Kasumi-1 (cell line): ENCODE measurements at places on chromosomes 13 and 19.

DNA sequence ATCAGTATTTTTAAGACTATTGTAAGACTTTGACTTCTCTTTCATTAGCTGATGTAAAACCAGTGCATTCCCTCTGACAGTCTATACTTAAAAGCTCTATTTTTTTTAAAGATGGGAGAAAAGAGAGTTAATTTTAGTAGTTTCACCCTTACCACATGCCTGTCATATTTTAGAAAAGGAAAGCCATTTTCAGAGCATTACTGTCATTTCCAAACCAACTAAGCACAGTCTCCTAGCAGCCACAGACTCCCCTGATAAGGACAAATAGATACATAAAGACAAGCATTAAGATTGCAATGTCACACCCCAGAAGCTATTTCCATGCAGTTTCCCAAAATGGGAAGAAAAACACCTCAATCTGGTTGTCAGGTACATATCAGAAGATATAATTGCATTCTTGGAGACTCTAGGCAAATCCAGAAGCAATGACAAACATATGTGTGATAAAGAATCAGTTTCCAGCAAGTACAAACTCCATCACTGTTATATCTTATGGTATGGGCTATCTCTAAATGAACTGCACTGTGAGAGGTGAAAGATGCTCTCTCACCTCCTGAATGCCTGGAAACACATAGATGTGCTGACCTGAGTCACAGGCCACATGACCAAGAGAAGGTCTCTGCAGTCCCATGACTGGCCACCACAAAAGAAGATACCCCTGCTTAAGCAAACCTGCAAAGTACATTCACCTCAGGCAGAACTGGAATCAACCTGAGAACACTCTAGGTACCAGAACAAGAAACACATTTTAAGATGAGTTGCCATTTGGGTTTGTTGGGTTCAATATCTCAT is 303.3 kb downstream of the POU4F1 start:
- DNase-seq = no peak

DNA sequence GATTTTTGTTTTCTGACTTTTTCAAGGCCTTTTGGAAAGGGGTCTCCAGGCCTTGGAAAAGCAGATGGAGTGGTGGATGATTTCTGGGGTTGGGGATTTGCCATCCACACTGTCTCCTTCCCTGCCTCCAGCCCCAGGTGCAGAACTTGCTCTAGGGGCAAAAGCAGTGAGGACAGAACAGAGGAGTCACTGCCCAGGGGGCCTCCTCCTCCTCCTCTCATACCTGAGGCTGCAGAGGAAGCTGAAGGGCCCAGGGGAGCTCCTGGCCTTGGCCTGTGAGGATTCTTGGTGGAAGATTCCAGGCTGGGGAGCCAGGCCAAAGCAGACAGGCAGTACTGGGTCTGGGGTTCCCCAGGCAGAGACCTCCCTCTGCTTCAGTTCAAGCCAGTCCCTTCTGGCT is 52.3 kb upstream of the URI1 start:
- no peak for DNase-seq

DNA sequence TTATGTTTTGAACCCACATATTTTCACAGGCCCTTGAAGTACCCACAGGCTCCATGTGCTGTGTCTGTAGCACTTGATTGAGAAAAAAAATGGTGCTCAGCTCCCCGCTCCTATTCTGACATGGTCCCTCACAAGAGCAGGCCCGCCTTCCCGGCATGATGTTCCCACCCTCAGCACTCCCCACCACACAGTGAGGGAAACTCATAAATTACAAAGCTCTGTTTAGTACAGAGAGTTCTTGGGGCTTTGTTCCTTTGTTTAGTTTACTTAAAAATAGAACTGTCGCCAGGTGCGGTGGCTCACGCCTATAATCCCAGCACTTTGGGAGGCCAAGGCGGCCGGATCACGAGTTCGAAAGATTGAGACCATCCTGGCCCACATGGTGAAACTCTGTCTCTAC is 25.9 kb upstream of the ABCC4 start:
- DNase-seq = no peak

GRCh38 chr19:54357381-54357780 is 7.3 kb downstream of the LAIR1 start:
- DNase-seq = no peak

DNA sequence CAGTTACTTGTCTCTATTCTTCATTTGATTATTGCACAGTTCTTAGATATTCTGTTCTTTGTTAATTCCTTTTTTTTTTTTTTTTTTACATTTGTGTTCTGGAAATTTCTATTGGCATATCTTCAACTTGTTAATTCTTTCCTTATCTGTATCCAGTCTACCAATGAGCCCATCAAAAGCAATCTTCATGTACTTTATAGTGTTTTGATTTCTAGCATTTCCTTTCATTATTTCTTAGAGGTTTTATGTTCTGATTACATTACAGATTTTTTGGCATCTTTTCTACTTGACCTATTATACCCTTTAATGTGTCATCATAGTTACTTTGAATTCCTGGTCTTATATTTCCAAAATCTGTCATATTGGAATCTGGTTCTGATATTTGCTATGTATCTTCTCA is 2194.8 kb downstream of the PCDH9 start:
- DNase-seq = no peak

GRCh38 chr19:9342610-9343304 is 18.8 kb downstream of the ZNF559 start:
- no peak for DNase-seq

- DNase-seq = no peak
These were observed 11.8 kb upstream of the LILRA2 start for GRCh38 chr19:54561840-54562239.

DNA sequence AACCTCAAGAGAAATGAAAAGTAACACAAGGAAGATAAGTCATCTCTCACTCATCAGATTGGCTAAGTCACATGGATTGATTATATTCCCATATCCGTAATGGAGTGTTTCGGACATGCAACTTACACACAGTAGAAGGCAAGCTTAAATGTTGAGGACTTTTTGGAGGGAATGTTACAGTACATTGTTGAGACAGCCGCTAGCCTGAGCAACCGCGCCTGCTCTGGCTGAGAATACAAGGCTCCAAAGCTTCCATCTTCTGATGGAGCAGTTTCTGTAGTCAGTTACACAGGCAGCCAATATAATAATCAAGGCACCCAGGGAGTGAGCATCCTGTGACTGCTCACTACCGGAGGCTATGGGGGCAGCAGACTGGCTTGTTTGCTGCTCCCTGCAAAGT is 1.0 kb upstream of the CRYL1 start:
- no peak for DNase-seq

- peak; percentile 70 for DNase-seq
These were observed 2.9 kb downstream of the HTR2A start for GRCh38 chr13:46893798-46894560.

GRCh38 chr13:28707629-28708427 is 10.9 kb downstream of the SLC46A3 start:
- DNase-seq = peak; percentile 2

GRCh38 chr13:41502673-41503072 is 45.3 kb downstream of the RGCC start:
- no peak for DNase-seq

- no peak for DNase-seq
These were observed 1759.9 kb upstream of the PCDH20 start for GRCh38 chr13:63175536-63175935.

- no peak for DNase-seq
These were observed 12.1 kb downstream of the METTL21C start for GRCh38 chr13:102682727-102683126.

GRCh38 chr19:19232261-19232721 is 20.5 kb downstream of the NCAN start:
- DNase-seq = no peak

DNA sequence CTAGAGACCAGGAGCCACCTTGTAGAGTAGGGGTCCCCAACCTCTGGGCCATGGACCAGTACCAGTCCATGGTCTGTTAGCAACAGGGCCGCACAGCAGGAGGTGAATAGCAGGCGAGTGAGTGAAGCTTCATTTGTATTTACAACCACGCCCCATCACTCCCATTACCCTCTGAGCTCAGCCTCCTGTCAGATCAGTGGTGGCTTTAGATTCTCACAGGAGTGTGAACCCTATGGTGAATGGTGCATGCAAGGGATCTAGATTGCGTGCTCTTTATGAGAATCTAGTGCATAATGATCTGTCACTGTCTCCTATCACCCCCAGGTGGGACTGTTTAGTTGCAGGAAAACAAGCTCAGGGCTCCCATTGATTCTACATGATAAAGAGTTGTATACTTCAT is 303.6 kb downstream of the KCNRG start:
- DNase-seq = no peak

- no peak for DNase-seq
These were observed 238.5 kb upstream of the STARD13 start for GRCh38 chr13:33524086-33524485.

DNA sequence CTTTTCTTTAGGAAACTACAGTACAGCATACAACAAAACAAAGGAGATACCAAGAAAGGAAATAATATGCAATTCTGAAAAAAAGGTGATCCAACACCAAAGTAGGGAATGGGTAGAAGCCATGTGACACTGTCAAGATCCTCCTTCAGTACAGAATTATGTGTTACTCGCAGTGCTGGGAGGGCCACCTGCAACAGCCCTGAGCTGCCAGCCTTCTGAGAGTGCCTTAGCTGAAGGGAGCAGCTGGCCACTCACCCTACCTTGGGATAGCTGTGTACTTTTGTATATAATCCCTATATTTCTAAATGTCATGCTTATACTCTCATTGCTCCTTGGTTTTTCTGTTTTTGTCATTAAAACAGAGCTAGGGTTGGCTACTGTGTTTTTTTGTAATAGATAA is 1518.2 kb upstream of the PCDH20 start:
- DNase-seq = no peak

DNA sequence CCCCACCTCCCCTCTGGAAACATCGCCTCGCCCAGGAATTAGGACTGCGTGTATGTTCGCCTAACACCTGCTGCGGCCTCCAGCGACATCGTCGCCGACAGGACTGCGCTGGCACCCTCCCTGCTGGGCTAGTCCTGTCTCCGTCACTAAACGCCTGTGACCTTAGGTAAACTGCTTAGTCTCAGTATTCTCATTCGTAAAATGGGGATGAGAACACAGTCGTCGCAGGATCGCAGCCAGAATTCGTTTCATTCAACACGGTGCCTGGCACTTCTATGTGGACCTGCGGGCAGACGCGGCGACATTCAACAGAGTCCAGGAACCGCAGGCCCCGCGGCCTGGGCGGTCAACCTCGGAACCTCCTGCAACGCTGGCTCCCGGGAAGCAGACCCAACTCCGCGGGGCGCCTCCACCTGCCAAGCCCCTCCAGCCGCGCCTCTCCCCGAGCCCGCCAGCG is 485 bp downstream of the CRYL1 start:
- DNase-seq = no peak

DNA sequence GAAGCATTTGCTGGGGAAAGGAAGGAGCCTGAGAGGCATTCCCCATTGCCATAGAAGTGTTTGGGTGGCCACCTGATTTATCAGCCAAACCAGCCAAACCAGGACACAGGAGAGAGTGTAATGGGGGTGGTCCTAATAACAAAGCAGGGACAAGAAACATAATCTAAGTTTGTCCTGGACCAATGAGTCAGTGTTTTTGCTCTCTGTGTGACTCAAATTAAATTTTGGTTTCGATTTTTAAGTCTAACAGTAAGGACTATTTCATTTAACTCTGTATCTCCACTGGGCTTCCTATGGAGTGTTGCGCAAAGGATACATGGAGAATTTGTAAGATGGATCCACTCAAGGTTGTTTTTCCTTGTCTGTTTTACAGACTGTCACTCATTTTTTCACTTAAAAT is 19.5 kb upstream of the TRPC4 start:
- no peak for DNase-seq

GRCh38 chr13:98853771-98854221 is 101.3 kb upstream of the SLC15A1 start:
- no peak for DNase-seq
